Astrocyte of the cerebellum (primary cell): ENCODE measurements at places on chromosomes 3 and 15.

DNA sequence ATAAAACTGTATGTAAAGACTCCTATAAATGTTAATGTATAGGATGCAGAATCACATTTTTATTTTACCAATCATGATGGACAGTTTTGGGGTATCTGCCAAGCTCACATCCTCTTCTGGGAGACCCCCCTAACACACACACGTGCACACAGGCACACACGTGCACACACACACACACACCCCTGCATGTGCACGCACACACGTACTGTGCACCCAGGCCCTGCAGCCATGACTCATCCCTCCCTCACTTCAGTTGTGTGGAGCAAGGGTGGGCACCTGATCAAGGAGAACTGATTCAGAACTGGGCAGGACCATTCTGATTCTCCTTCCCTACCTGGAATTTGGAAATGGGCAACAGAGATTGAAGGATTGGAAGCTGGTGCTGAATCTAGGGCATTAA is 16.0 kb upstream of the MINDY4B start:
- no peak for DNase-seq

GRCh38 chr3:127975153-127976029 is 60.4 kb downstream of the KBTBD12 start:
- no peak for DNase-seq

- no peak for DNase-seq
Observed at GRCh38 chr3:4883011-4883410, 96.2 kb upstream of the BHLHE40 start.

GRCh38 chr3:155462672-155463071 is 169.2 kb upstream of the STRIT1 start:
- DNase-seq = no peak

DNA sequence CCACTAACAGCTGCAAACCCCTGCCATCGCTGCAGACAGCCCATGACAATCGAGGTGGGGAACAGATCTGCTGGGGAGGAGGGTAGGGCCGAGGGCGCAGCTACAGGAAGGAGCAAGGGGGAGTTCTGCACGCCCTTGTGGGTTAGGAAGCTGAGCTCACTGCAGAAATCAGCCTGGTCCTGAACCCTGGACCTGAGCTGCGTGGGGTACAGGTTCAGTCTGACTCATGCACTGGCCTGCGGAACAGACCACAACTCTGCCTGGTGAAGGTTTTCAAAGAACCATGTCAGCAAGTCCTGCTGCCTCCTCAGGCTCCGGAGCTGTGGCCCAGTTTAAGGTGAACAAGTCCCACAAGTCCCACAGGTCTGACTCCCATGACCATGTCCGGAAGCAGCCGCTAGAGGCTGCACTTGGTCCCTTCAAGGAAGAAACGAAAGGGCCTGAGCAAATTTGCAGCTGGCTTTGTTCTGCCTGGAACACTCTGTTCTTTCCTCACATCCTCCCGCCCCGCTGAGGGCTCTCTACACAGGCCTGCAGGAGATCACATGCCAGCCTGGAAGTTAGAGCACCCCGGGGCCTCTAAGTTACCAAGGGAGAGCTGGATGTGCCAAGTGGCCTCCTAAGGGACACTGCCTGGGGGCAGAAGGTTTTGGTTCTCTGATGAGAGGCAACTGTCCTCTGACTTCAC is 49.4 kb upstream of the AKAP13 start:
- DNase-seq = peak; percentile 86

- no peak for DNase-seq
Observed at GRCh38 chr3:121835465-121835801, 424 bp downstream of the EAF2 start.
